ENCODE measurements at places on chromosomes 16 and 17. TPM values are rescaled to one million over a fixed set of nuclear protein-coding genes. Genes with fewer than 3 reads are reported as not detected.

SLC5A10 gene
- 0.28 TPM for total RNA-seq

- no peak overlapping the region for H3K4me3 ChIP-seq
- H3K27ac ChIP-seq: no peak overlapping the region
- H3K36me3 ChIP-seq: peaks cover 7% of the 10 kb centered on the region
- H3K4me1 ChIP-seq: no peaks in the 10 kb centered on the region
- H3K27me3 ChIP-seq: no peaks in the 10 kb centered on the region
Measured at GRCh38 chr17:9908649-9909042, 3.6 kb upstream of the RCVRN start.

GRCh38 chr16:10612649-10613179 is 32.3 kb upstream of the EMP2 start:
- no peaks in the 10 kb centered on the region for H3K27me3 ChIP-seq
- H3K4me3 ChIP-seq: no peak overlapping the region
- no peak for DNase-seq
- no peaks in the 10 kb centered on the region for H3K4me1 ChIP-seq

ENPP7 gene
- total RNA-seq: 0.95 TPM

DNA sequence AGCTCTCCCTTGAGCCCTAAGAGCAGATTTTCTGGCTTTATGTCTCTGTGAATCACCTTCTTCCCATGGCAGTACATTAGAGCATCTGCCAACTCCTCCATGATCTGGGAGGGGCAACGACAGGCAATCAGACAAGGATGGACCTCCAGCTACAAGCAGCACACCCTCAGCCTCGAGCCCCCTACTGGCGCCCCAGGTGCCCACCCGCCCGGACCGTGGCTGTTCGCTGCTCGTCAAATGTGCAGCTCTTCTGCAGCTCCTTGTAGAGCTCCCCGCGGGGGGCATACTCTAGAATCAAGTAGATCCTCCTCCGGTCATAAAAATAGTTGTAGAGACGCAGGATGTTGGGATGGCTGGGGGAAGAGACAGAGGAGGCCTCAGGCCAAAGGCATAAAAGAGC is 3.8 kb downstream of the AURKB start:
- no peaks in the 10 kb centered on the region for H3K27me3 ChIP-seq
- H3K4me1 ChIP-seq: peaks cover 16% of the 10 kb centered on the region
- no peaks in the 10 kb centered on the region for H3K36me3 ChIP-seq
- H3K27ac ChIP-seq: no peak overlapping the region
- DNase-seq: no peak

DNA sequence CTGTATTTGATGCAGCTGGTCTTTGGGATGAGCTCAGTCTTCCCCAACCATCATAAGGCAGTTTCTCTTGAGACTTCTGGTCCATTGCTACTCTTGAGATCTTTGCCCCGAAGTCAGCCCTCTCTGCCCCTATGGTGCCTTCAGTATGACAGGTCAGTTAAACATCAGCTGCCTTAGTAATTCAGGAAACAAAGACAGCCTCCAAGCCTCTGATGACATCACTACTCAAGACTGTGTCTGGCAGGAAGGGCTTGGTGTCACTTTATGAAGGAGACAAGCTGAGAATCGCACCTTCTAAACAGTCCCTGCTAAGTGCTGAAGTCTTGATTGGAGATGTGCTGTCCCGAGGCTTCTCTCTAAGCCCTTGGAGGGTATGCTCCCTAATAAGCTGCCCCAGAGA is 104.9 kb upstream of the TBX2 start:
- no peak overlapping the region for H3K27ac ChIP-seq
- H3K4me3 ChIP-seq: no peak overlapping the region
- H3K27me3 ChIP-seq: no peaks in the 10 kb centered on the region
- H3K36me3 ChIP-seq: no peaks in the 10 kb centered on the region
- DNase-seq: no peak

SLC22A31 gene
- 0.75 TPM for total RNA-seq

DNA sequence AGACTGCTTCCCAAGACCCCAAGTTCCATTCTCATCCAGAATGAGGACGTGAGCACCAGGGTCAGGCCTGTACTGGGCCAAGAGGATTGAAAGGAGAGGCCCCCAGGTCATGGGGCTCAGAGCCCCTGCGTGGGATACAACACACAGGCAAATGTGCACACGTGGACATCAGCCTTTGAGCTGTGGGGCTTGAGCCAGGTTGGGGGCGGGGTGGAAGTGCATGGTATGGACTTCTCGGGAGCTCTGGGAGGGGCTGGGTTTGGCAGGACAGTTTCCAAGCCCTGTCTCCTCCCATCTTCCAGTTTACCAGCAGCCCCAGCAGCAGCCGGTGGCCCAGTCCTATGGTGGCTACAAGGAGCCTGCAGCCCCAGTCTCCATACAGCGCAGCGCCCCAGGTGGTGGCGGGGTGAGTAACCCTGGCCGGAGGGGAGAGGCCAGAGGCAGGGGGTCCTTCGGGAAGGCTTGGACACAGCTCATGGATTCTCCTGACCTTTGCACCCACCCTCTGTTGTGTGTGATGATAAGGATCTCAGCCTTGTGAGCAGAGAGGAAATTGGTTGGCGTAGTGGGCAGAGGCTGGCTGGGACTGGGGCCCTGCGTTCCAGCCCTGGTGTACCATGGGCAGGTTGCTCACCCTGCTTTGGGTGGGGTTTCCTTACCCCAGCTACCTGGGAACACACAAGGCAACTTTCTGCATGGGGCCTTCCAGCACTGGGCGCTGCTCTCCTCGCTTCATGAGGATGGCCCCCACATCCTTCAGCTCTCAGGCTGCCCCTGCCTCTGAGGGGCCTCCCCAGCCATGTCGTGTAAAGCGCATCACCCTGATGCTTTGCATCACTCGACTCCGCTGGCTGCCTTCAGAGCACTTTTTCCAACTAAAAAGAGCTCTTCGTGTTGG is 10.4 kb upstream of the LASP1NB start:
- no peak overlapping the region for H3K4me3 ChIP-seq
- peaks cover 54% of the 10 kb centered on the region for H3K4me1 ChIP-seq
- H3K36me3 ChIP-seq: peaks cover 68% of the 10 kb centered on the region
- H3K27me3 ChIP-seq: no peaks in the 10 kb centered on the region
- H3K27ac ChIP-seq: no peak overlapping the region

GRCh38 chr17:34797720-34798119 is 163.5 kb downstream of the CCT6B start:
- H3K4me3 ChIP-seq: no peak overlapping the region
- no peaks in the 10 kb centered on the region for H3K27me3 ChIP-seq
- H3K27ac ChIP-seq: no peak overlapping the region
- H3K4me1 ChIP-seq: no peaks in the 10 kb centered on the region
- H3K36me3 ChIP-seq: no peaks in the 10 kb centered on the region

GRCh38 chr16:66858740-66859396 is 14.7 kb downstream of the CA7 start:
- H3K36me3 ChIP-seq: no peaks in the 10 kb centered on the region
- no peak for DNase-seq
- no peak overlapping the region for H3K4me3 ChIP-seq
- H3K27me3 ChIP-seq: no peaks in the 10 kb centered on the region
